ENCODE measurements at places on chromosomes 2 and 18. TPM values are rescaled to one million over a fixed set of nuclear protein-coding genes. Genes with fewer than 3 reads are reported as not detected.

DNA sequence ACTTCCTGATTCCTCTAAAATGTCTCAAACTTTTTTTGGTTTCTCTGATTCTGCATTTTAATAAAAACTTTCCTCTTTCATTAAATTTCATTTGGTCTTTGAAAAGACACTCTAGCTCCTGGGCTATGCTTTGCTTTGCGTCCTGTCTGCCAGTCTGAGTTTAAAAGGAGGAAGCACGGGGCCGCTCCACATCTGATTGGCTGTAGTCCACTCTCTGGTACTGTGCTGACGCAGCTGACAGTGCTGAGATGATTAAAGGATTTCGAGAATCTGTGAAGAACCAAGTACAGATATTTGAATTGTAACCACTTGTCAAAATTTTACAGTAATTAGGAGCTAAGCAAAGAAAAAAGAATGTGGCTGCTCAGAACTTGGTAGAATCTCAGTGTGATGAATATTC, 199.6 kb upstream of the HNMT start:
- no peak for DNase-seq

DNA sequence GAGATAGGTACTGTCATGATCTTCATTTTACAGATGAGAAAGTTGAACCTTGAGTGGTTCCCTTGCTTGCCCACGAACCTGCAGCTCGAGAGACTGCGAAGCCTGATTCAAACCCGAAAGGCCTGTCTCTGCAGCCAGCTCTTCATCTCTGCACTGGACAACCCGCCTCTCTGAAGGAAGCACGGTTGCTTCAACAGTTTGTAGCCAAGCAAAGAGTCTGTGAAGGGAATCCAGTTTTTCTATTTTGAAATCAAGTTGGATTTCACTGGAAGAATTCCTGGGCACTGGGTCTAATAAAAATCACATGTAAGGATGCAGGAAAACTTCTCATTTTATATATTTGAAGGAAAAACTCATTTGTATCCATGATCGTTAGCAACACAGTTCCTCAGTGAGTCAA, 21.3 kb upstream of the ICOS start:
- no peak for DNase-seq

DNA sequence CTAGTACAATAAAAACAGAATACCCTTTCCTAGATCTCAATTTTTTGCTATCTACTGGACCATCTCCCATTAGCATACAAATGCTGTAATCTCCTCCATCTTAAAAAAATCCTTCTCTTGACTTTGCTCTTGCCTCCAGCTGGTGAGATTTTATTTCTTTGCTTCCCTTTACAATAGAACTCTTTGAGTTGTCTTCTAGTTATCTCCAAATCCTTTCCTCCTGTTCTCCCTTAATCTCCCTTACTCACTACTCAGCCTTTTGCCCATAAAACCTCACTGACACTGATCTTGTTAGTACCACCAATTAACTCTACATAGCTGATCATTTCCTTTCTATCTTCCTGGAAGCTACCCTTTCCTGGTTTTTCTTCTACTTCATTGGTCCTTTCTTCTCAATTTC, 63.5 kb upstream of the FRZB start:
- no peak for DNase-seq

GRCh38 chr2:227657199-227657845, 9.3 kb upstream of the SCYGR5 start:
- no peak for DNase-seq

DNA sequence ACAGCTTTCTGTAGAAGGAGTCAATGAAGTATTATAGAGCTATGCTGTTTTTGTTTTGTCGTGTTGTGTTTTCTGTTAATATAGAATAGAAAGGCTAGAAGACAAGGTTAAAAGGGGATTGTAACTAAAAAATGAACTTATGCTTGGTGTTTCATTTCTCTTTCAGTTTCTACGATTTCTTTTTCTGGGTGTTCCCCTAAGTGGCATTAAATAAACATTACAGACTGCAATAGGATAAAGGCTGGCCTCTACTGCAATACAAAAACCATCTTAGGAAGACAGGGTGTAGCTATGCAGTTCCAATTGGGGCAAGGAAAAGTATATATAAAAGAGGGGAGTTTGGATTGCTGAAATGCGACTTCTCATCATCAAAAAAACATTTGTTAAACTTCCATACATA, 1609.7 kb upstream of the ACVR2A start:
- no peak for DNase-seq

DNA sequence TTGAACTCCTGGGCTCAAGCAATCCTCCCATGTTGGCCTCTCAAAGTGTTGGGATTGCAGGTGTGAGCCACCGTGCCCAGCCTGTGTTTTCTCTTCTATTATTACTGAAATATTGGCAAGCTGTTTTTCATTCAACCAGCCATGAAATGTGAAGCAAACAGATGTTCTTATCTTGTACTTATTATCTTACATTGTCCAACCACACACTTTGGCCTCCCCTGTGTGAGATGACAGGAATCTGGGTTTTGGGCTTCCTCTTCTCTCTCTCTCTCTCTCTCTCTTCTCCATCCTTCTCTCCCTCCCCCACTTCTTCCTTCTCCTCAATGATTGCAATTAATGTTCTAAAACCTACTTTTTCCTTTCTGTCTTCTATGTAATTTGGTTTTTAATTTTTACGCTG, 33.1 kb downstream of the RAMP1 start:
- DNase-seq: no peak

DNA sequence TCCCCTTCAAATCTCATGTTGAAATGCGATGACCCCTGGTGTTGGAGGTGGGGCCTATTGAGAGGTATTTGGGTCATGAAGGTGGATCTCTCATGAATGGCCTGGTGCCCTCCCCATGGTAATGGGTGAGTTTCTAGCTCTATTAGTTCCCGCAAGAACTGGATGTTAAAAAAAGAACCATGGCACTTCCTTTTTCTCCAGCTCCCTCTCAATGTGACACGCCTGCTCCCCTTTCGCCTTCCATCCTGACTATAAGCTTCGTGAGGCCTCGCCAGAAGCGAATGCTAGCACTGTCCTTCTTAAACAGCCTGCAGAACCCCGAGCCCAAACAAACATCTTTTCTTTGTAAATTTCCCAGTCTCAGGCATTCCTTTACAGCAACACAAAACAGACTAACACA, 303.2 kb upstream of the REV1 start:
- no peak for DNase-seq

GRCh38 chr18:32760391-32760790, 12.4 kb downstream of the KLHL14 start:
- DNase-seq: peak; percentile 8

Gene FAM110C
- polyA plus RNA-seq: not detected

DNA sequence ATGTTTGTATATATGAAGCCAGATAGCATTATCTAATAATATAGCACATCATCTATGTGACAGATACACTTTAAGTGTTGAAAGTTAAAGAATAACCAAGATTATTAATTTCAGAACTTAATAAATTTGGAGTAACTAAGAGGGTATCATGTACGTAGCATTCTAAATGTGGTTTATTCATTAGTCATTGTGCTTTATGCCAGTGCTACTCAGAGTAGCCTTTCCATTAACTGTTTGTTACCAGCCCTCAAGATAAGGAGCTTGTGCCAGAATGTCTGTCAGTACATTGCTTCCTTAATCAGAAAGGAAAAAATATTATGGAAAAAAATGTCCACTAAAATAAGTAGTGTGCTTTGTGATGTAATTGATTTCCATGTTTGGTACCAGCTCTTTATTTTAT, 94.9 kb upstream of the TWSG1 start:
- no peak for DNase-seq

Gene GREB1
- 0.35 TPM for polyA plus RNA-seq

- no peak for DNase-seq
Measured at GRCh38 chr2:200761266-200761665, 50.4 kb upstream of the BZW1 start.

DNA sequence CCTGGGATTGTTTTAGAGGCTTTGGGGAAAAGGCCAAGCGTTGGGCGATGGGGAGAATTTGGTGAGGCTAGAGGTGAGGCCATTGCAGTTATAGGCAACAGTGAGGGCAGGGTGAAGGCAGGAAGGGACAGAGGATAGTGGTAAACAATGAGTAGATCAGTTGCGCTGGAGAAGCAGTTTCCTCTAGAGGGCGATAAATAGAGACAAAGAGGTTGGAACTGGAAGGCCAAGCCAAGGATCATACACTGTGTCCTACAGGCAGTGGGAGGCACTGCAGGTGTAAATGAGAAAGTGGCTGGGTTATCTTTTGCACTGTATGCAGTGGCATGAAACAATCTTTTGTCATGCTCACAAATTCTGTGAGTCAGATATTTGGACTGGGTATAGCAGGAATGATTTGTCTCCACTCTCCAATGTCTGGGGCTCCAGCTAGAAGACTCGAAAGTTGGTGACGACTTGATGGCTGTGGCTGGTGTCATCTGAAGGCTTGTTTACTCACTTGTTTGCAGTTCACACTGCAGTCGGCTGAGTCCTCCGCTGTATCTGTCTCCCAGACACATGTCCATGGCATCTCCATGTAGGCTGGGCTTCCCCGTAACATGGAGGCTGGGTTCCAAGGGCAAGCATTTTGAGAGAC, 82.1 kb downstream of the TNP1 start:
- DNase-seq: peak; percentile 27

Gene STARD6
- polyA plus RNA-seq: 0.53 TPM

- DNase-seq: no peak
Measured at GRCh38 chr2:45814951-45815621, 163.6 kb downstream of the PRKCE start.

Gene DNAH7
- polyA plus RNA-seq: 0.13 TPM

GRCh38 chr2:9885036-9885684, 41.9 kb downstream of the TAF1B start:
- DNase-seq: no peak

GRCh38 chr2:171205551-171205950, 44.9 kb upstream of the TLK1 start:
- DNase-seq: no peak

- no peak for DNase-seq
Measured at GRCh38 chr2:197949224-197949623, 144.8 kb downstream of the PLCL1 start.

DNA sequence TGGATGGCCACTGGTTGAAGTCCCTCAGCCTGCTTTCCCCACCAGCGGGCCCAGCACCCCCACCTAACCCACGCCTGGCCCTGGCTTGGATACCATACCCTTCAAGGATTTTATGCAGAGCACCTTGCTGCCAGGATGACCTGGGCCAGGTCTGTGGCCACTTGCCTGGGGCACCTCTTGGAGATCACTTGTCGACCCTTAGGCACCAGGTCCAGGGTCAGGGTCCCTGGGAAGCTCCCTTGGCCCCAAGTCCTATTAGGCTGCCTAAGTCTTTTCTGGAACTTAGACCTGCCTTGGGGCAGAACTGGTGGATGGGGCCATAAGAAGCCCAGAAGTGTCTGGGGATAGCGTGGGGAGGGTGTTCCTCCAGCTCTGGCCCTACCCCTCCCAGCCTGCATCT, 39.1 kb downstream of the FOSL2 start:
- no peak for DNase-seq

- no peak for DNase-seq
Measured at GRCh38 chr2:128282246-128282975, 36.3 kb downstream of the HS6ST1 start.

Gene DLX1
- polyA plus RNA-seq: 0.18 TPM
